Activated CD8-positive, alpha-beta memory T cell treated with anti-CD3 and anti-CD28 coated beads, Interleukin-2, amount 50 U/mL, for 4 hours (primary cell): ENCODE measurements at places on chromosomes 1 and 21.

- DNase-seq: no peak
These were observed 2.8 kb downstream of the IL20 start for GRCh38 chr1:206868264-206868663.

DNA sequence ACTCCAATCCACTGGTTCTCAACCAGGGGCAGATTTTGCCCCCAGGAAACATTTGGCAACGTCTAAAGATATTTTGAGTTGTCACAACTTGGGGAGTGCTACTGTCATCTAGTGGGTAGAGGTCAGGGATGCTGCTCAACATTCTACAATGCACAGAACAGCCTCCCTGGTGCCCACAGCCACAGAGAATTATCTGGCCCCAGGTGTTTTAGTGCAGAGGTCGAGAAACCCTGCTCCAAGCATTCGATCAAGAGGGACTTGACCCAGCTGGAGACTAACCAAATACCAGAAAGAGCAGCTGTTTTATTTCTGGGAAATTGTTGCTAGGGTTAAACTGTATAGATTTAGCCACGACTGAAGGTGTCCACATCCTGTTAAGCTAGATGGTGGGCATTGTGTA, 19.2 kb downstream of the CD247 start:
- no peak for DNase-seq

DNA sequence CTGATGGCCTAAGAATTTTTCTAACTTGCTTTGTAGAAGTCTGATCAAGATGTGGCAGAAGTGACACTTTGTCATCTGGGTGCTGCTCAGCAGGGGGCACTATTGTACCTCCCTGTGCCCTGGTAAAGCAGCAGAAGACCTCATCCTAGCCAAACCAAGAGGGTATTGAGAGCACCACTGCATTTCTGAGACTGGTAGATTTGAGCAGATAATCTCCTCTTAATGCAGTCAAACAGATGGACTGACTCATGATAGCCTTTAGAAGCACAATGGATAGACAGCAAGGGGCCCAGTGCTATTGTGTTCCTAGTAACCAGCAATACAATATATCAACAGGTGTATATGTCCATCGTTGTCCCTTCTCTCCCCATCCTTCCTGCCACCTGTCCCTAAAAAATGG, 5.7 kb downstream of the TPM3 start:
- DNase-seq: peak; percentile 65

DNA sequence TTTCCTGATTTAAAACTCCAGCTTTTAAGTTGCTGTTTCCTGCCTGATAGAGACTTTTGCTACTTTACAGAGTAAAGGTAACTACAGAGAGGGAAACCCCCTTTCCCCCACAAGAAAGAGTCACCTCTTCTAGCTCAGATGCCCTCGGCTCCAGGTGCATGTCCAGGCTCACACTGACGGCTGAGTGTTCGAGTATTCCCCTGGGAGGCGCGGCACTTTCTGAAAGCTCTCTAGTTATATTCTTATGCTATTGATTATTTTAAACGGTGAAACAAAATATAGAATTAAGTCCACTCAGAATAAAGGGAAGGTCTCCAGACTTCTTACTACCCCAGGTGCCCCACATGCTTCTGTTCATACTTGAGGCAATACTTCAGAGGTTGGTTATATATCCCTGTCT, 160.3 kb upstream of the FMN2 start:
- DNase-seq: no peak

DNA sequence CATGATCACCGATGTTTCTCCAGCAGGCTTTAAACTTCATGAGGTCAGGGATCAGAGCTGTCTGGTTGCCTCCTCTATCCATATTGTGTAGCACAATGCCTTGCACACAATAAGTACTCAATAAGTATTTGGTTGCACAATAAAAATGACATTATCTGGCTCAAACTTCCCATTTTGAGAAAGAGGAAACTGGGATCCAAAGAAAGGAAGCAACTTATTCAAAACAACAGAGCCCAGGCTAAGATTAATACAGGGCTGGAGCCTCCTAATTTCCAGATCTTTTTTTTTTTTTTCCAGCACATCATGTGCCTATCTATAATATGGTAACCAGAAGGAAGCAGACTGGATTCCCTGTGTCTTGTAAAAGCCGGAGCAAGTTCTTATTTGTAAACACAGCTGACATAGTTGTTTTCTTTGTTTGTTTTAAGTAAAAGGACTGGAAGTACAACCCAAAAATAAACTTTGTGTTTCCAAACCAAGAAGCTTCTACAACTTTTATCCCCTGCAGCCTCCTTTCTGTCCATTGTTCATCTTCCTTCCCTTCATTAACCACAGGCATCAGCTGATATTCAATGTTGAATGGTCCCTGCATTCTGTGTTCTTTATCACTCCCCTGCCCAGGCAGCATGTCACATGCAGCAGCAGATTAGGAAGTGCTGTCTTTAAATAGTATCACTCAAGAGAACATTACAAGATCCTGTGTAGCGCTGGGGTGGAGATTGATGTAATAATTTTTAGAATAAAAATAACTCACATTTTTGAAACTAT, 71.2 kb upstream of the HOOK1 start:
- no peak for DNase-seq

DNA sequence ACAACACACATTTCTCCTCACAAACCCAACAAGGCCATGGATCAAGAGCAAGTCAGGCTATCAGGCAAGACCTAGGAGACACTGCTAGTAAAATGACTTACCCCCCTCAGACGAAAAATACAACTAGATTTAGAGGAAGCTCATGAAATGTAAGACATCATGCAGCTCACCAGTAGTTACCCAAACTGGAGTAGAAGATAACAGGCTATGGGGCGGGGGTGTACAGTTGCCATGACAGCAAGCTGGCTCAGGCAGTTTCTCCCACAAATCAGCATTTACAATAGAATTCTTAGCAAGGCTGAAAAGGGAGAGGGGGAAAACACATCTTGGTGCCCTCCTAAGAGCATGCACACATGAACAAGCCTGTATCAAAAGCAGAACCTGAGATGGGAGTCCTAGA, 13.9 kb downstream of the TPM3 start:
- DNase-seq: no peak

DNA sequence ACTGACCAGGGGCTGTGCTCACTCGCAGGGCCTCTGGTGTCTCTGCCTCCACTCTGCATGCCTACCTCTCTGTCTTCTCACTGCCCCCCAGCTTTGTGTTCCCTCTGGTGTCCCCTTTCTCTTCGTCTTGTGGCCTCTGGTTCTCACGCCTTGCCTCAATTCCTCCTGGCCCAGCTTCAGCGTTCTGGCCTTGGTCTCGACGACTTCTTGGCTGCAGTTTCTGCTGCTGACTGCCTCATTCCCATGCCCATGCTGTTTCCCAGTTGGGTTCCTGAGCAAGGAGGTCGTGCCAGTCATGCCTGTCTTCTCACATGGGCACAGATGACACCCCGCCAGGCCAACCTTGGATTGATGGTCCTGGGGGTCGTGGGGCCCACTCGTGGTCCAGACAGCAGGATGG, 423.0 kb upstream of the VAMP3 start:
- no peak for DNase-seq

- DNase-seq: no peak
These were observed 4.3 kb downstream of the CHRNB2 start for GRCh38 chr1:154571964-154572288.

GRCh38 chr1:55476445-55477015, 261.4 kb upstream of the USP24 start:
- DNase-seq: no peak

- no peak for DNase-seq
These were observed 34.0 kb upstream of the FAM89A start for GRCh38 chr1:231074046-231074445.

GRCh38 chr1:207134581-207134980, 30.5 kb downstream of the C4BPA start:
- DNase-seq: no peak

DNA sequence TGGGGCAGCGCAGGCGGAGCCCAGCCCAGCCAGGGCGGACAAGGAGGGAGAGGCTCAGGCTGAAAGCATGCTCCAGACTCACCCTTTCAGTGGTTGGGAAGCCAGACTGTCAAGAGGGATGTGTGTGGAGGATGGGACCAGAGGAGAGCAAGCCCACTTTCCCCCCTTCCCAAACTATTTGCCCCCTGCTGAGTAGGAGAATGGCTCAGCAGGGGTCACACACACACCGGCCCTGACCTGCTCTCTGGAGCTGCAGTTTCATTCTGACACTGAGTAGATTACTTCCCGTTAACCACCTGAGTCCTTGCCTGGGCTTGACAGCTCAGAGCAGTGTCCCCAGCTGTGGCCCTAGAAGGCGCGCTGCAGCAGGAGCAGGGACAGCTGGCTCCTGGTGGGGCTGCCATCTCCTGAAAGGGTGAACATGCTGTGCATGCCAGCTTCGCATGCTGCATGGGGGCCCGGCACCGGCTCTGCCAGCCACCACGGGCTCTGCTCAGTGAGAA, 51.6 kb upstream of the CNTN2 start:
- DNase-seq: no peak

DNA sequence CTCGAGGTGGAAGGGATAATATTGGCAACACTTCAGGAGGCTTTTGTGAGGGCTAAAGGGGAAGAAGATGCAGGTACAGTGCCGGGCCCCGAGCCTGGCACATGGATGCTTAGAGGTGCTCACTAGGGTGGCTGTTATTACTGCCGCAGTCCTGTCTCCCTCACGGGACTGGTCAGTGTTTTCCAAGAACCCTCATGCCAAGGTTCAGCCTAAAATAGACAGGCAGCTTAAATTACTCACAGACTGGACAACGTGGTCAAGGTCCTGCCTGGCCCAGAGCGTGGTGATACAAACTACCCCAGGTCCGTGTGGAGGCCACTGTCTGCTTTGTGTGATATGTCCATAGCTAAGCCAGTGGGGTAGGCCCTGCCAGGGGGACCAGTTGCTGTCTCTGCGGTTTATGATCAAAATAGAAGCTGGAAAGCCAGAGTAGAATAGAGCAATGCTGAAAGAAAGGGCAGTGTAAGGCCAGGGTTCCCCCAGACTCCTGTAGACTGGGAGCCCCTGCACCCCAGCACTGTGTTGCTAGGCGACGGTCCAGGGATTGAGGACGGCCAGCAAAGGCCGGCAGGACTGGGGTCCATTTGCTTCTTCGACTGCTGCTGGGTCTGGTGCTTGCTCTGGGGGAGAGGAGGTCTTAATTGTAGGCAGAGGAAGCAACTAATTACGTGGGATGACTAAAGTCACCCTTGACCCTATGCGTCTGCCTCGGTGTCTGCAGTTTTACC, 36.1 kb downstream of the ELAPOR1 start:
- DNase-seq: no peak

DNA sequence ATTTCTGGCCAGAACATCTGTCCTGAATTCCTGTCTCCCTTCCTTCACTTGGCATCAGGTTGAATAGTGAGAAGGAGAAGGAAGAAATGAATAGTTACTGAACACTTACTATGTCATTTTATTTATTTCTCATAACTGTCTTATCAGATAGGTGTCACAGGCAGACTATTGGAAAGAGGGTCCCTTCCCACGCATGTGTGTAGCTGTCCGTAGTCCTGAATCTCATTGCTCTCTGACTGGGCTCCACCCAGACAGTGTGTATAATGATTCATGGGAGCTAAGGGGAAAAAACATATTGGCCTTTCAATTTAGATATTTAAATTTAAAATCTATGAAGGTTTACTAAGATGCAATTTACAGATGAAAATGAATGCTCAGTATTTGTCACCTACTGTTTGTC, 86.1 kb downstream of the OMA1 start:
- DNase-seq: no peak

DNA sequence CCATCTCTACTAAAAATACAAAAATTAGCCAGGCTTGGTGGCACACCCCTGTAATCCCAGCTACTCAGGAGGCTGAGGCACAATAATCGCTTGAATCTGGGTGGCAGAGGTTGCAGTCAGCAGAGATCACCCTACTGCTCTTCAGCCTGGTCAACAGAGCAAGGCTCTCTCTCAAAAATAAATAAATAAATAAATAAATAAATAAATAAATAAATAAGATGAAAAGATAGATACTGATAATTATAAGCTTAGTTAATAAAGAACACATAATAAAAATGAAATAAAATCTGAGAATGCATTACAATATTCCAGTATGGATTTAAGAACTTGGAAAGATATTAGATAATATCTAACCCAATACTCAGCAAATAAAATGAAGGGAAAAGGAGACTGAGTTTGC, 235.9 kb upstream of the DAB1 start:
- no peak for DNase-seq

DNA sequence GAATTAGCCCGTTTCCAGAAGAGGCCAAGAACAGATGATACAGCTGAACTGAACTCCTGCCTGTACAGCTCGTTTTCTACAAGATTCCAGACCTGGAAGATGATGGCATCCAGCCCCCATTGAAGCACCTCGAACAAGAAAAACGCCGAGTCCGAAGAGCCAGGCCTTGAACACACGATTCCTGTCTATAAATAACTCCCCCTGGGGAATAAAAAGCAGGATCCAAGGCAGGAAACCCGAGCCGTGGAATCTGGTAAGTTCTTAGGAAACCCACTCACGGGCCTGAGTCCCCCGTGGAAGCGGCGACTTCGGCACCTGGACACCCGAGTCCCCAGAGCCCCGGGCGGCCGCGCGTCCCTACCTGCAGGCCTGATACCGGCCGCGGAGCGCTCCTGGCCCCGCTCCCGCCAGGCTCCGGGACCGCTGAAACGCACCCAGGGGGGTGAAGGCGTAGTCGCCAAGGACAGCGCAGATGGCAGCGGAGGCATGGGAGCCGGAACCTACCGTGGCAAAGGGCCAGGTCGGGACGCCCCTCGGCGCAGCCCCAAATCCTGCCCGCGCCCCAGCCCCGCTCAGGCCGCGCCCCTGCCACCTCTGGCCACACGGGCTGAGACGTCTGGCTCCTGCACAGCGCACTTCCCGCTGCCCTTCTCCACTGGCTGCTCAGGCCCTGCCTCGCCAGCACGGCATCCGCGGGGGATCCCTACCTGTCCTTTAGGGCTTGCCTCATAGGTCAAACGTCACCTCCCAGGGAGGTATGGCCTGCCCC, 14.0 kb upstream of the HLCS start:
- DNase-seq: peak; percentile 20

- no peak for DNase-seq
These were observed 16.6 kb downstream of the MX1 start for GRCh38 chr21:41442481-41443186.

GRCh38 chr1:26999440-26999987, 6.0 kb downstream of the TRNP1 start:
- no peak for DNase-seq

- no peak for DNase-seq
These were observed 376.9 kb downstream of the HHIPL2 start for GRCh38 chr1:222171005-222171404.

DNA sequence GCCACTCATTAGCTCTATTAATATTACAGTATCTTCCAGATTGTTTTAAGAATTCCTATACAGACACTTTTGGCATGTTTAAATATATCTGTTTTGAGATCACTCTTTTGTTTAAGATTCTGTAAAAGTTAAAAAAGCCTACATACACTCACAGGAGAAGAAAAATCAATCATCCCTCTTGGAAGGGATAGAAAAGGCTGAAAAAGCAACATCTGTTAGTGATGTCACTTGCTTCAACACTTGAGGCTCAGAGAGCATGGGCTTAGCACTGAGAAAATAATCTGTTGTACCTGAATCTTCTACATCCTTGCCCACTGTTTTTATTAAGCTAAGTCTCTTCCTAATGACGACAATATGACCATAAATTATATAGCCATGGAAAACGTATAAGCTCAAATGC, 127.0 kb downstream of the ZP4 start:
- no peak for DNase-seq
